T-cell (primary cell): ENCODE measurements at places on chromosomes 7 and 10.

- DNase-seq = no peak
Observed at GRCh38 chr10:80108576-80109239, 23.8 kb upstream of the PLAC9 start.

DNA sequence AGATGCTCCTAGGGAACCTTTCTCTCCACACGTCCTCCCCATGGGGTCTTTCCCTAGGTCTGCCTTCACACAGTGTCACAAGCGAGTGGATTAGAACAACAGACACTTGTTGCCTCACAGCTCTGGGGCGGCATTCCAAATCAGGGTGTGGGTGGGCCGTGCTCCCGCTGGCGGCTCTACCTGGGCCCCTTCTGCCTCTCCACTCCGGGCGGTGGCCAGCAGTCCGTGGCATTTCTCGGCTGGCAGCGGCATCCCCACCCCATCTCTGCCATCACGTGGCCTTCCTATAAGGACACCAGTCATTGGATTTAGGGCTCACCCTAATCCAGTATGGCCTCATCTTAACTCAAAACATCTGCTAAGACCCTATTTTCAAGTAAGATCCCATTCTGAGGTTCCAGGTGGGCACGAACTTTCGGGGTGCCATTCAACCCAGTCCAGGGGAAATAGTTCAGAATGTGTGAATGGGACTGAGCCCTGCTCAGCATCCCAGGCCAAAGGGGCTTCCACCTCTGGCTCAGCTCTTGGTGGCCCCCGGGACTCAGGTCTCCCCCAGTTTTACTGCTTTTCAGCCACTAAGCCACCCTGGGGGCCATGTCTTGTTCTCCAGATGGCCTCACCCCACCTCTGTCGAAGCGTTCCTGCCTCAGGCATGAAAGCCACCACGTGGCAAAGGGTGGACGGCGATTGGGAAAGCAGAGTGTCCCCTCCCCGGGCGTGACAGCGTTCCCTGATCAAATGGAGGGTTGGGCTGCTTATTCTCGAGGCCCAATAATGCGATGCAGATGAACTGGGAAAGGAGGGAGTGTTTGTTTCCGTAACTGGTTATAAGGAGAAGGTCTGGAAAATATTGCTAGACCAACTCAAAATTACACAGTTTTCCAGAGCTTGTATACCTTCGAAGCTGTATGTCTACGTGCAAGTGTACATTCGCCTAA, 350.0 kb downstream of the GLRX3 start:
- DNase-seq = no peak

GRCh38 chr10:33353334-33353733, 18.9 kb upstream of the NRP1 start:
- DNase-seq = no peak

- DNase-seq = no peak
Observed at GRCh38 chr10:119509909-119510451, 32.5 kb downstream of the RGS10 start.

DNA sequence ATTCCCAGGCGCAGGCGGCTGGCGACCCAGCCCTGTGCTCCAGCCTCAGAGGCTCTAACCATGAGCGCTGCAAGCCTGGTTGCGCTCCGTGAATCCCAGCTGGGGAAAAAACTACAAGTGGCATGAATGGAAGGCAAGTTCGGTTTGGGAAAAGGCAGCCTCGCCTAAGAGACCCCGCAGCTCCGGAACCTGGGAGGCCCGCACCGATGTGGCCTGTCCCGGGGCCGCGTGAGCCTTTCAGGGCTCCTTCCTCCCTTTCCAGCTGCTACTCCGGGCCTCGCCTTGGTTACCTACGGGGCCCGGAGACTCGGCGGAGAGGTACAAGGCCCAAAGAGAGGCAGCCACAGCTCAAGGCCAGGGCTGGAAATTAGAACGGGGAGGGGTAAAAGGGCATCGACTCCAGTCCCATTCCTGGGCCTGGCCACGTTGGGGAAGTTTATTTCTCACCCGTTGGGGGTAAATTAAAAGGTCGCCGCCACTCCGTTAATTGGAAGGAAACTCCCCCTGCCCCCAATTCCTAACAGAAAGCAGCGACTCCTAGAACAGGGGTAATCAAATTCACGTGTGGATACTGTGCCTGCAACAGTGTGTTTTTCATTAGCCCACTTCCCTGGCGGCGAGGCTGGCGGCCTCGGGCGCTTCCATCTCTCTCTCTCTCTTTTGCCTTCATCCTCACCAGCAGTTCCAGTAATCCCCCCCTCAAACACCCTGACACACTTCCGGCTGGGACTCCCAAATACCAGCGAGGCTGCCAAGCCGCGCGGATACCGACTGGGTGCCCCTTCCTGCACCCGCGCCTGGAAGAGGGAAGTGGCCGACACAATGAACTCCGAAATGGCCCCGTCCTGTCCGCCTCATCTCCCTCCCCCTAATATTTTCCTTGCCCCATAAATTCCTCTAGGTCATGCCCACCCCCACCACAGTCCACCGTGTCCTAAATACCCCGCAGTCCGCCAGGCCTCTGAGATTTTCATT, 1.5 kb upstream of the HOXA9 start:
- no peak for DNase-seq

DNA sequence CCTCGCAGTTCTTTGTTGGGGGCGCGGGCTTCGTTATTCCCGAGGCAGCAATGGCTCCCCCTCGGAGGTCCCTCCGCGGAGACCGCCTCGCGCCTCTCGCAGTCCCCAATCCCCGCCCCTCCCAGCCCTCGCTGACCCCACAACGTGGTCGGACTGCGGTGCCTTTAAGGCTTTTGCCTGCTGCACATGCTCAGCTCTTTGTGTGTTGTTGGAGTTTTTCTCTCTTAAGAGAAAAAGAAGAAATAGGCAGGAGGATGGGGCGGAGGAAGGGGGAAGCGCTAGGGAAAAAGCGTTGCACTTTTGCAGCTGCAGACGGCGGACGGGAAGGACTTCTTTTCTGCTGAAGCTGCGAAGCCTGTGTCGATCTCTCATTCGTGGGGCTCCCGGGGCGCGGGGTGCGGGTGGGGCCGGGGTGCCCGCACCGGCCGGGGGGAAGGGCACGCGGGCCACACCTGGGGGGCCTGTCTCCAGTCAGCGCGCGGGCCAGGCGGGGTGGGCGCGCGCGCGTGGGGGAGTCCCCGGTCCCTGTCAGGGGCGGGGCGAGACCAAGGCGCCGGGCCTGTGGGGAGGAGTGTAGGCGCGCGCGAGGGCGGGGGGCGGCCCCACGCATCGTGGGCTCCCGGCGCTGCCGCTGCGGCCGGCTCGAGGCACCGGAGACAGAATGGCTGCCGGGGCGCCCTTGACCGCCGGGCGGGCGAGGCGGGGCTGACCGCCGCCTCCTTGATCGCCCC, 445 bp upstream of the ATRNL1 start:
- DNase-seq = no peak

GRCh38 chr7:11120068-11120664, 146.5 kb downstream of the PHF14 start:
- no peak for DNase-seq

- DNase-seq = no peak
Observed at GRCh38 chr7:80510021-80510420, 1.8 kb downstream of the GNAT3 start.

DNA sequence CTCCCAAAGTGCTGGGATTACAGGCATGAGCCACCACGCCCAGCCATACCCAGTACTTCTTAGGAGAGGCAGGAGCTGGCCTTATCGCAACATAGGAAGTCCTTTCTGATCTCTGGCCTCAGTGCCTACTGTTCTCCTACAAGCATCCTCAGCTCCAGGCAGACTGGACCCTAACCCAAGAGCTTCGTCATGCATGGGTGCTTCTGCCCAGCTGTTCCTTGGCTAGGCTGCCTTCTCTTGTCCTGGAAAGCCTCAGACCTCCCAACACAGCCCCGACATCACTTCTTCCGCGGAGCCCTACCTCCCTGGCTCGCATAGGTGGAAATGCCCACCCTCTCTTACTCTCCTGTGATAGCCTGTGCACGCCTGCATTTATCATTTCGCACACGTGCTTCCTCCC, 15.8 kb downstream of the BCL7B start:
- DNase-seq = no peak

- no peak for DNase-seq
Observed at GRCh38 chr7:50595491-50596102, 30.4 kb upstream of the DDC start.

GRCh38 chr10:129219364-129219763, 247.7 kb upstream of the MGMT start:
- no peak for DNase-seq

- no peak for DNase-seq
Observed at GRCh38 chr10:132057191-132057681, 8.5 kb upstream of the JAKMIP3 start.
